Head of caudate nucleus (tissue), 42 donors: ENCODE measurements at places on chromosomes 7 and 10.

DNA sequence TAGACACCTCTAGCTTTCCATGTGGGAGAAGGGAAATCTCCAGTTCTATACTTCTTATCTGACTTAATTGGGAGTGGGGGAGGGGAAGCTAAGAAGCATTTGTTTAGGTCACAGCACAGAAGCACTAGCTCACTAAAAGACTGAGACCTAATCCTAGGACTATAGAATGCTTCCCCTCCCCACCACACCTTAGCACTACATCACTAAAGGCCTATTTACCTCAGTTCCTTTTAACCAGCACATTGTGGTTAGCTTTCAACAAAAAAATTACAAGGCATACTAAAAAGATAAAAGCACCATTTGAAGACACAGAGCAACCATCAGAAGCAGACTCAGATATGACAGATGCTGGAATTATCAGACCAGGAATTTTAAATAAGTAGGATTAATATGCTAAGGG is 53.8 kb upstream of the ADRA2A start:
- no peak for DNase-seq

DNA sequence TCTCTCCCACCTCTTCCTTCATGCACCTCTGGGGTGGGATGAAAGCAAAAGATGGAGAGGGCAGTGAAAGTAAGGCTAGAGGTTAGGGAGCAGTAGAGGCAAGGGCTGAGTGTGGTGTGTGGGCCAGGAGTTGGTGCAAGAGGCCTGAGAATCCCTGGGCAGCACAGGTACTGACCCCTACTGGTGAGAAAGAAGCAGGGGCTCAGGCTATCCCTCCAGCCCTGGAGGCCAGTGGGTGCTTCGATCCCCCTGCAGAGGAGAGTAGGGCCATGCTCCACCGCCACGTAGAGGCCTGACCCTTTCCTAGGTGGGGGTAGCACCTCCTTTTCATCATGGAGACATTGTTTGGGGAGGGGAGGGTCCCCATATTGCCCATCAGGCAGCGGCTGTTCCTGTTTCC is 9.8 kb downstream of the CDHR1 start:
- DNase-seq = no peak

GRCh38 chr7:151817981-151818673 is 58.8 kb downstream of the PRKAG2 start:
- DNase-seq = no peak

- DNase-seq = no peak
These were observed 3.8 kb upstream of the ALDH18A1 start for GRCh38 chr10:95660283-95660682.

GRCh38 chr7:129670656-129671055 is 59.1 kb downstream of the NRF1 start:
- DNase-seq = no peak

DNA sequence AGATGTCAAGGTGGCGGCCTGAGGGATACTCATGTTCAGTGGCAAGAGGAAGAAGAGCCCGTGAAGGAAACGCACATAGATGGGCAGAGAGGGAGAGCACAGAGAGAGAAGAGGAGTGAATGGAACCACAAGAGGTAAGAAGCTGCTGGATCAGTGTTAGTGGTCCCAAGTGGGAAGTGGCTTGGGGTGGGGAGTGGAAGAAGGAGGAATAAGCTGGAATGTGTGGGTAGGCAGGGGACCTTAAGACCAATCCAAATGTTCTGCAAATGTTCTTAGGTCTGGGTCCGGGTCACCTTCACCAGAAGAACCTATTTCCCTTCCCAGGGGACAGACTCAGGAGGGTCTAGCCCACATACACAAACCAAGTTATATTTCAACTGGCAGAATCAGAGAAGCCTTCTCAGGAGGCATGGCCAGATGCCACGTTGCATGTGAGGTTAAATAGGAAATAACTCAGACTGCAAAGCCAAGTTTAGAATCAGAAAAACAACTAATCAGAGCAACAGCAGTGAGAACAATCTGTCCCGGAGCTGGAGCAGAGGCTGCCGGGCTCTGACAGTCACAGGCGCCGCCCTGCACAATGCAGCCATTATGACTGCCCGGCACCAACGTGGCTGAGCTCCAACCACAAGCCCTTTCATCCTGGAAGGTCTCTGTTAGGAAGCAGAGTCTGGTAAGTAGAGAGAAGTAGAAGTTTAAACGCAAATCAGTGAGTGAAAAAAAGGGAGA is 78.6 kb upstream of the ARMC3 start:
- DNase-seq = peak; percentile 95

DNA sequence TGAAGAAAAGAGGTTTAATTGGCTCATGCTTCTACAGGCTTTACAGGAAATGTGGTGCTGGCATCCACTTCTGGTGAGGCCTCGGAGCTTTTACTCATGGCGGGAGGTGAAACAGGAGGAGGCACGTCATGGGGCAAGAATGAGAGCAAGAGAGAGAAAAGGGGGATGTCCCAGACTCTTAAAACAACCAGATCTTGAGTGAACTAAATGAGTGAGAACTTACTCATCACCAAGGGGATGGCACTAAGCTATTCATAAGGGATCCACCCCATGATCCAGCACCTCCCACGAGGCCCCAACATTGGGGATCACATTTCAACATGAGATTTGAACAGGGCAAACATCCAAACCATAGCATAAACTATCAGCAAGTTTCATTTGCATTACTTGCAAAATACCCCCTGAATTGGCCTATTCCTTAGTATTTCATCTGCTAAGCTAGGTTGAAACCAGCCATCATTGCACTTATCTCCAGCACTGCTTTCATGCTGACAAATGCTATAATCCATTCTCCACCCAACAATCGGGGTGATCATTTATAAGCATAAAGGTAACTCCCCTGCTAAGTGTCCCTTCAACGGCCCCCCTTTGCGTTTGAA is 179.0 kb downstream of the NOC3L start:
- DNase-seq = no peak

GRCh38 chr7:8528311-8528710 is 94.9 kb downstream of the NXPH1 start:
- DNase-seq = no peak

- DNase-seq = no peak
These were observed 92.9 kb upstream of the GNA12 start for GRCh38 chr7:2936891-2937580.

- no peak for DNase-seq
These were observed 83.9 kb downstream of the CADPS2 start for GRCh38 chr7:122802301-122802751.

- no peak for DNase-seq
These were observed 107.5 kb downstream of the EPDR1 start for GRCh38 chr7:38027884-38028455.

DNA sequence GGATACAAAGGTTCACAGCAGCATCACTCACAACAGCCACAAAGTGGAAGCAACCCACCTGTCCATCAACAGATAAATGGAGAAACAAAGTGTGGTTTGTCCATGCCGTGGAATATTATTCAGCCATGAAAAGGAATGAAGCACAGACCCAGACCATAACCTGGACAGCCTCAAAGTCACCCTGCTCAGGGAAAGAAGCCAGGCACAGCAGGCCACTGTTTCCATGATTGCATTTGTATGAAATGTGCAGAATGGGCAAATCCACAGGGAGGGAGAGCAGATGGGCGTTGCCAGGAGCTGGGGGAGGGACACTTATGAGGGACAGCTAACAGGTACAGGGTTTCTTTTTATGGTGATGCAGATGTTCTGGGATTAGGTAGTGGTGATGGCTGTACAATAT is 30.3 kb downstream of the FOXL3 start:
- DNase-seq = no peak

DNA sequence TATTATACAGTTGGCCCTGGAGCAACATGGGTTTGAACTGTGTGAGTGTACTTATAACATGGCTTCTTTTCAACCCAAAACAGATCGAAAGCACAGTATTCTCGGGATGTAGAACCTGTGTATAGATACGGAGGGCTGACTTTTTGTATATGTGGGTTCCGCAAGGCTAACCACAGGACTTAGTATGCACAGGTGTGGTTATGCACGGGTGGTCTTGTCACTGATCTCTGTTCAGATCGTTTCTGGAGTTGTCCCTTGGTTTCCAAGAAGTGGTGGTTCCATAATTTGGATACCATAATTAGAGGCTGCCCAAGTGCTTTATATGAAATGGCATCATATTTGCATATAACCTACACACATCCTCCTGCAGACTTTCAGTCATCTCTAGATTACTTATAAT is 10.9 kb upstream of the BHLHA15 start:
- no peak for DNase-seq

GRCh38 chr7:99459087-99459486 is 6.9 kb downstream of the ATP5MF start:
- DNase-seq = no peak

GRCh38 chr10:5547931-5548660 is 23.3 kb downstream of the CALML3 start:
- no peak for DNase-seq

- no peak for DNase-seq
These were observed 232.7 kb downstream of the KLF6 start for GRCh38 chr10:3552281-3552680.

DNA sequence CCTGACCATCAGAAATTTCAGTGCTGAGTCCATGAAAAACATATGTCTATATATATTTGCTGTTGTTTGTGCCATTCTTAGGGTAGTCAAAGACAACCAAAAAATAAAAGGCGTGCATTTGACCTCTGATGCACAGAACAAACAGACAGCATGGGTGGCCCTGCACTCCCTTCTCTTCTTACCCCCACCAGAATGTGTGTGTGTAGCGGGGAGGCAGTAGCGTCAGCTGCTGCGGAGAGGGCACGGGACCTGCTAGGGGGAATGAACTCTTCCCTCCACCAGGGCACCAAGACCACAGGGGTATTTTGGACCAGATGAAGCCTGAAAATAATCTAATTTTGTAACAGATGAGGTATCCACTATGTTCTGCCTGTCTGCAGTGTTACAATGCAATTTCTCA is 277.7 kb upstream of the ZNF32 start:
- no peak for DNase-seq

DNA sequence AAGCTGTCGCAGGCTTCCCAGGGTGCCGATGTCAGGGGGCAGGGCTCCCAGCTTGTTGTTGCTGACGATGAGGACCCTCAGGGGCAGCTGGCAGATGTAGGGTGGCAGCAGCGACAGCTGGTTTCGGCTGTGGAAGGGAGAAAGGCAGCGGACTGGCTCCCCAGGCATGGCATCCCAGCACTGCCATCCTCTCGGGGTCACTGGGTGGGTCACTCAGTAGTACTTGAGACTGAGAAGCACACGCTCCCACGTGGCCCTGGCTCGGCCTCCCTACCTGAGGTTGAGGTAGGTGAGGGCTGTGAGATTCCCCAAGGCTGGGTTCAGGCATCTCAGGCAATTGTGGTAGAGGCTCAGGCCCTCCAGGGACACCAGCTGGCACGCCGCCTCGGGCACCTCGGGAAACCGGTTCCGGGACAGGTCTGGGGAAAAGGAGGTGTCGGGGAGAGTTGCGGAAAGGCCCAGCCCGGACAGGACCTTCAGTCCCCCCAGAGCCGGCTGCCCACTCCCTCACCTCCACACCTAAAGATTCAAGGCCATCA is 3.8 kb downstream of the LRCH4 start:
- DNase-seq = no peak

DNA sequence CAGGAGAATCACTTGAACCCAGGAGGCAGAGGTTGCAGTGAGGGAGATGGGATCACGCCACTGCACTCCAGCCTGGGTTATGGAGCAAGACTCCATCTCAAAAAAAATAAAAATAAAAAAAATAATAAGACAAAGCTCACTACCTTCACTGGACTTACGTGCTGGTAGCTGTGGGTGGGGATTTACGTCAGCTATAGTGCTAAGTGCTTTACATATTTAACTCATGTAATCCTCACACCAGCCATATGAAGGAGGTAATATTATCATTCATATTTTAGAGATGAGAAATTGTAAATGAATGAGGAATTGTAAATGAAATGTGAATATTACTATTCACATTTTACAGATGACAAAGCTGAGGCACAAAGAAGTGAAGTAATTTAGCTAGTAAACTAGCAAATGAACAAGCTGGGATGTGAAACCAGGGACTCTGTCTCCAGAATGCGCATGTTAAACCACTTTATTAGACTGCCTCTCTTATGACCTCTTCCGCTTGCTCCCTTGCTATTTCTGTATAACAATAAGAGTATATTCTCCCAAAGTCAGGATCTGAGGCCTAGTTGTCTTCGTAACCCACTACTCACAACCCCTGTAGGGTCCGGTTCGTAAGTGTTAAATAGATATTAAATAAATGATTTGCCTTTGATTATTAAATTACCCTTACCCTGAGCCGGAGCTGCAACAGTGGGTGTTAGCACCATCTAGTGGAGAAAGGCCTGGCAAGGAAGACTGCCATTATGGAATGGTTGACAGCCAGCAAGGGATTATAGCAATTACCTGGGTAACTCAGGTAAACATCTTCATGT is 70.2 kb downstream of the HTR7 start:
- peak; percentile 59 for DNase-seq

DNA sequence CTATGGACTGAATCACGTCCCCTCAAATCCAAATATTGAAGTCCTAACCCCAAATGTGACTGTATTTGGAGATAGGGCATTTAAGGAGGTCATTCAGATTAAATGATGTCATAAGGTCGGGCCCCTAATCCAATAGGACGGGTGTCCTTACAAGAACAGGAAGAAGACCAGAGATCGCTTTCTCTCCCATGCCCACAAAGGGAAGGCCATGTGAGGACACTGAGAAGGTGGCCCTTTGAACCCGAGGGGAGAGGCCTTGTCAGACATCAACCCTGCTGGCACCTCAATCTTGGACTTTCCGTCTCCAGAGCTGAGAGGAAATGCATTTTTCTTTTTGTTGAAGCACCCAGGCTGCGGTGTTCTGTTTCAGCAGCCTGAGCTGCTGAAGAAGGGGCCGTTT is 72.3 kb upstream of the KLF6 start:
- DNase-seq = no peak

- no peak for DNase-seq
These were observed 58.3 kb downstream of the DOCK4 start for GRCh38 chr7:112147793-112148361.

DNA sequence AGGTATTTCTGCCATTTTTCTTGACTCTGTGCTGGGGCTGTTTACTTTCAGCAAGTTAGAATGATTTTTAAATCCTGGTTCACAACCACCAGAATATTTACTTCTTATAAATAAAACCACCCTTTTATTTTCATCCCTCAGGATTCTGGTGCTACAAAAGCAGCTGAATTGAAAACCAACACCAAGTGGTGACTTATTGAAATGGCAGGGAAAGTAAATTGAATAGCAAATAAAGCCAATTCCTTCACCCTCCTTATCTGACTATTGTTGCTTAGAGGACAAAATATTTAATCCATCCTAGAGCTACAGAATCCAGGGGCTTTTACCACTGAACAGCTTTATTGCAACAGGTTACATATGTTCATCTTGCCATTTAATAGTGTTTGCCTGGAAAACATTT is 828.6 kb upstream of the GHITM start:
- no peak for DNase-seq

DNA sequence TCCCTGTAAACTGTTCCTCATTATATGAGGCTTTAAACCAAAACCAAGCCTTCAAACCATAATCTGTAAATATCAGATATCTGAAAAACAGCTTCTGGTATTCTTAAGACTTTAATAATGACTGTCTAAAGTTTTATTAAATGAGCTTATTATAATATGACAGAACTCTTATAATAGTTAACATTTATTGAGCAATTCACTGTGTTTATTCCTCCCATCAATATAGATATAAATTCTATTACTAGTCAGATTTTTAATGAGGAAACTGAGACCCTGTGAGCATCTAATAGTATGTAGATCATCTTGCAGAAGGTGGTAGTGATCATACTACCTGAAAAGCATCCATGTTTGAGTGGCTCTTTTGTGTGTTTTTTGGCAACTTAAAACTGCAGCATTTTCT is 45.1 kb downstream of the KIF11 start:
- no peak for DNase-seq
